ENCODE measurements at places on chromosomes 2 and 18.

- no peak for DNase-seq
Measured at GRCh38 chr2:173164396-173164795, 88.8 kb downstream of the MAP3K20 start.

GRCh38 chr2:56217106-56217505 is 33.3 kb downstream of the CCDC85A start:
- no peak for DNase-seq

DNA sequence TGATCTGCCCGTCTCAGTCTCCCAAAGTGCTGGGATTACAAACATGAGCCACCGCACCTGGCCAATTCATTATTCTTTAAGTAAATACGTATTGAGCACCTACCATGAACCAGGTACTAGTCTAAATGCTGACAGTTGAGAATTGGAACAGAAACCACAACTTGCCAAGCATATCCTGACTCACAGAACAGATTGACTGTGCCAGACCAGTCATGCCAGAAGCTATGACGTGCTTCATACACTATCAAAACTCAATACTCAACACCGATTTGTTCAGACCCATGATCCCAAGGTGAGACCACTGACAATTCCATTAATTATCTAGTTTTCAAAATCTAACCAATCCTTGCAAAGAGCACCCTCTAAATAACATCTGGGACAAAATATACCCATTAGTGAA is 148.6 kb downstream of the B3GNT2 start:
- DNase-seq, result no peak

GRCh38 chr18:7333025-7333562 is 102.2 kb downstream of the LRRC30 start:
- no peak for DNase-seq

- DNase-seq, result no peak
Measured at GRCh38 chr18:9469685-9470084, 5.6 kb upstream of the RALBP1 start.

- DNase-seq, result no peak
Measured at GRCh38 chr2:128166746-128167353, 75.8 kb downstream of the UGGT1 start.

GRCh38 chr2:101440127-101440738 is 34.7 kb downstream of the RFX8 start:
- DNase-seq, result no peak

GRCh38 chr2:240626531-240627300 is 1.4 kb downstream of the GPR35 start:
- no peak for DNase-seq

- DNase-seq, result no peak
Measured at GRCh38 chr18:8766559-8767293, 61.4 kb downstream of the MTCL1 start.

- DNase-seq, result no peak
Measured at GRCh38 chr2:107669335-107669734, 157.4 kb upstream of the RGPD4 start.

DNA sequence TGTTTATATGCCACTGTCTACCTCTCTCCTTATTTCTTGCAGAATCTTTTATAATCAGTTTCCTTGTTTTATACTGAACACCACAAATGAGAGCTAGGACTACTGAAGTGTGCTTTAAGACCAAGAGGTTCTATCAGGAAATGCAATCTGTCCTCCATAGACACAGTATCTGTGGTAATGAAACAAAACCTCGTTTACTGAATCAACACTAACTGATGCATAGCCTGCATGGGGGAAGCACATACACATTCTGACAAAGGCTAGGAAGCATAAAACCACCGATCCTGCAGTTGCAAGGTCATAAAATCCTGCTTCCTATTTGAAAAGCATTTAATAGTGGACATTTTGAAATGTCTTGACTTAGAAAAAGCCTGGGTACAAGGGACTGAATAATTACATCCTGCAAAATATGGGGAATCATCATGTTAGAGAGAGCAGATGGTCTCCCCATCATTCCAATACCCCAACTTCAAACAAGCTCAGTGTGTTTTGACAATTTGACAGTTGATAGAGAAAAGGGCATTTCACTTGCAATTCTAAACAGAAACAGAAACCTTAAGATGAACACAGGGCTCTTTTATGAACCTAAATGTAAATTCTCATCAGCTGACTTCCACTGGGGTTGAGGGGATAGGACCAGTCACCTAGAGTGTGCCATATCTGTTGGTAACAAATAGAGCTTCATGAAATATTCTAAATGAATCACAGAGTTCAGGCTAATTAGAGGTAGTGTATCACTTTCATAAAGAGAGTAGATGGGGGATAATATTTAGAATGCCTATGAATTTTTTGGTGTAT is 1845.6 kb upstream of the PIK3C3 start:
- no peak for DNase-seq

DNA sequence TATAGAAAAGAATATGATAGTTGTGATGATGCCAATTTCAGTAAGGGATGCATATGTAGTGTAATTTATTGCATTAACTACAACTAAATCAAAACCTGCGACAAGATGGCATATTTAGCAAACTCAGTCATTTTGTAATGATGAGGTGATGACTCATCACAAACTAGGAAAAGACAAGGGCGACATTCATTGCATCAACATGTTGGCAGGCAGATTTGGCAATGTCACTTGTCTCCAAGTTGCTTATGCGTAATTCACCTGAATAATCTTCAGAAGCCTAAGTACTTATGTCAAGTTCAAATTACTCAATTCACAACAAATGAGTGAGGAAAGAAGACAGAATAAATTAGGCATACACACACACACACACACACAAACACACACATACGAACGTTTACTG is 273.2 kb upstream of the RGPD4 start:
- no peak for DNase-seq

DNA sequence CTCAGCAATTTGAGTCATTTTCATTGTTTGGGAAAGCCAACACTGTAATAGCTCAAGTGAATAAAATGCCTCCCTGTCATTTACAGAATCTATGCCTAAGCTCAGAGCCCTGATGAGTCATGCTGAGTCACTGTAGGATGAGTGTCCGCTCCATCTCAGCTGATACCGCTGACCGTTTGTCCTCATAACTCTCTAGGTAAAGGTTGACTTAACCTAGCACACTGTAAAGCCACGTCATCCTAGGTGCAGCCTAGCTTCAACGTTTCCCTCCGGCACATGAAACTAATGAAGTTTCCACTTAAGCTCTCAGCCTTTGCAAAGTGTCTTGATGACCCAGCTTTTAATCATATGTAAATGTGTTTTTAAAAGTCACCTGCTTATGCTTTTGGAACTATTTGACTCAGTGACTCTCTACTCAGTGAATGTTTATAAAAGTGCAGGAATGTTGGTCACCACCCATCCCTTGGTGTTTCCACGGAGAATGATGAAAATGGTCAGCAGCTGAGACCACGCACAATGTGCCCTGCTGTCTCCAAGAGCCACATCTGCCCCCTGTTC is 154.0 kb downstream of the PMAIP1 start:
- DNase-seq, result no peak

GRCh38 chr2:108910541-108911396 is 78.3 kb downstream of the EDAR start:
- no peak for DNase-seq

DNA sequence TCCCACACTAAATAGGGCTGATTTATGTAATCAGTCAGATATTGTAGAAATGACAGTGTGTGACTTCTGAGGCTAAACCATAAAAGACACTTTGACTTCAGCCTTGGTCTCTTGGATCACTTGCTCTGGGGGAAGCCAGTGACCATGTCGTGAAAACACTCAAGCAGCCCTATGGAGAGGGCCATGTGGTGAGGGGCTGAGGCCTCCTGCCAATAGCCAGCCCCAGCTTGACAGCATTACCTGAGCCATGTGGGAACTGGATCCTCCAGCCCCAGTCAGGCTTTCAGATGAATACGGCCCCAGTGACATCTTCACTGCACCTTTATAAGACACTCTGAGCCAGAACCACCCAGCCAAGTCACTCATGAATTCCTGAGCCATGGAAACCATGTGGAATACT is 20.8 kb downstream of the TNS1 start:
- no peak for DNase-seq

DNA sequence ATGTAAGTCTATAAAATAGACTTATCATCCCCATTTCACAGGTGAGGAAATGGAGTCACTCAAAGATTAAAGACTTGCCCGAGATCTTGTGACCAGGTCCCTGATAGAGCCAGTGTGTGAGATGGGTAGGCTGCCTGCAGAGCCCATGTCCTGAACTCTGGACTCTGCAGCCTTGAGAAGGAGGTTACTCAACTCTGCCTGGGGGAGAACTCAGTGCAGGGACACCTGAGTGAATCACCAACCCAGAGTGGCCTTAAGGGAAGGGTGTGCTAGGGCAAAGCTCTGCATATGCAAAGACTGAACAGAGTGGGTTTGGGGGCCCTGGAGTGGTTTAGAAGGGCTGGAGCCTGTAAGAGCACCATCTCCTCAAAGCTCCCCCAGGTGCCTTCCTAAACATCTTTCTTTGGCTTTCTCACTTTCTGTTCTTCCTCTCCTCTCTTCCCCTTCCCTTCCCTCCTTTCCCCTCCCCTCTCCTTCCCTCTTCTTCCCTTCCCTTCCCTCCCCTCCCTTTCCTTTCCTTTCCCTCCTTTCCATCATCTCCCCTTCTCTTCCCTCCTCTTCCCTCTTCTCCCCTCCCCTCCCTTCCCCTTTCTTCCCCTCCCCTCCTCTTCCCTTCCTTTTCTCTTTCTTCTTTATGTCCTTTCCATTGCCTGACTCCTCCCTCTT is 67.6 kb downstream of the CELF4 start:
- DNase-seq, result no peak

DNA sequence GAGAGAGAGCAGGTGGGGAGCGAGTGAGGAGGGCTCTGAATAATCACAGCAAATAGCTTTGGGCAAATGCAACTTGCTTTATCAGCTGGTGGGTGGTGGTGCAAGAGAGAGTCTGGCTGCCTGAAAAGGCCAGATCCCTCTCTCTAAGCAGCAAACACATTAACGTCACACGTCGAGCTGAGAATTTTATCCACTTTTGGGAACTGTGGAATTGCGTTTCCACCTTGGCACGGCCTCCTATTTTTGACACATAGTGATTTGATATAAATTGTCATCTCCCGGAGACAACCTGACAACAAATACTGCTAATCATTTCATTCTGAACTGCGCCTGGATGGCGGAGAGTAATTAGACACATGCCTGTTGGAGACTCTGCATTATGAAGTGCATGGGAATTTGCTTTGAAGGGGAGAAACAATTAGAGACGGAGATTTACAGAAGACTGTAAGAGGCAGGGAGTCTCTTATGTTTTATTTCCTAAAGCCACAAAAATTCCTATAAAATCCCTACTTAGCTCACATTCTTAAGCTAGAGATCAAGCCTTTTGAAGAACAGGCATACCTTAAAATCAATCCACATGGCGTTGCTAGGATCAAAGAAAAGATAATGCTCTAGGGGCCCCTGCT is 634.1 kb downstream of the TDRD15 start:
- DNase-seq, result no peak

DNA sequence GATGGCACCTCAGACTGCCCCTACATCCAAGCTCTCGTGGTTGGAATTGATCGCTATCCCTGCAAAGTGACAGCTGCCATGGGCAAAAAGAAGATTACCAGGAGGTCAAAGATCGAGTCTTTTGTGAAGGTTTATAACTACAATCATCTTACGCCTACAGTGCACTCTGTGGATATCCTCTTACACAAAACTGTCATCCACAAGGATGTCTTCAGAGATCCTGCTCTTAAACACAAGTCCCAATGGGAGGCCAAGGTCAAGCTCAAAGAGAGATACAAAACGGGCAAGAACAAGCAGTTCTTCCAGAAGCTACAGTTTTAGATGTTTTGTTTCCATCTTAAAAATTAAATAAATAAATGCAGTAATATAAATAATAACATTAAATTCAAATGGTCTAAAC is 45.4 kb downstream of the INO80D start:
- no peak for DNase-seq

- no peak for DNase-seq
Measured at GRCh38 chr18:76992226-76993084, 140.1 kb downstream of the MBP start.

DNA sequence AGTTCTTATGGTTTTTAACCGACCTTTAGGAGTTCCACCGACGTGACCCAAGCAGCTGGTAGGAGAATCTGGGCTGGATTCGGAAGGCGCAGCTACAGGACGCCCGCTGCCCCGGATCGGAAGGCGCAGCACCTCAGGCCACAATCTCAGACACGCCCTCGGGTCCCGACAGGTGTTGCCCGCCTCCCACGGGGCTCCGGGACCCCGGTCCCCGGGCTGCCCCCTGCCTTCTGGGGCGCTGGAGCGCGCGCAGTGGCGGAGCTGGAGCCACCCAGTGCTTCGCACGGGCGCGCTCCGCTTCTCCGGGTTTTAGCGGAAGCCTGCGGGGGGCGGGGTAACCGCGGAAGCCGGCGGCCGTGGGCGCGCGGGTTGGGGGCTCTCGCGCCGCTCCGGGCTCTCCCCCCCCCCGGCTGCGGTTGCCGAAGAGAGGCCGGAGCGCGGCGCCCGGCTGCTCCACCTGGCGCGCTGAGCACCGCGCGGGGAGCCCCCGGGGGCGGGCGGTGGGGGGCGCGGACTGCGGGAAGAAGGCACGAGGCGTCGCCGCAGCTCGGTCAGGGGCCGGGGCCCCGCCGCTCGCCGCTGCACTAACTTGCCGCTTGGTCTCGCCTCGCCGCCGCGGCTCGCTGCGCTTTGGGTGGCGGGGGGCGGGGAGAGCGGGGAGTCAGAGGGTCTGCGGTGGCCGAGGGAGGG is 718.8 kb downstream of the DPP10 start:
- peak; percentile 41 for DNase-seq

GRCh38 chr2:179898873-179899272 is 37.5 kb upstream of the ZNF385B start:
- DNase-seq, result no peak

DNA sequence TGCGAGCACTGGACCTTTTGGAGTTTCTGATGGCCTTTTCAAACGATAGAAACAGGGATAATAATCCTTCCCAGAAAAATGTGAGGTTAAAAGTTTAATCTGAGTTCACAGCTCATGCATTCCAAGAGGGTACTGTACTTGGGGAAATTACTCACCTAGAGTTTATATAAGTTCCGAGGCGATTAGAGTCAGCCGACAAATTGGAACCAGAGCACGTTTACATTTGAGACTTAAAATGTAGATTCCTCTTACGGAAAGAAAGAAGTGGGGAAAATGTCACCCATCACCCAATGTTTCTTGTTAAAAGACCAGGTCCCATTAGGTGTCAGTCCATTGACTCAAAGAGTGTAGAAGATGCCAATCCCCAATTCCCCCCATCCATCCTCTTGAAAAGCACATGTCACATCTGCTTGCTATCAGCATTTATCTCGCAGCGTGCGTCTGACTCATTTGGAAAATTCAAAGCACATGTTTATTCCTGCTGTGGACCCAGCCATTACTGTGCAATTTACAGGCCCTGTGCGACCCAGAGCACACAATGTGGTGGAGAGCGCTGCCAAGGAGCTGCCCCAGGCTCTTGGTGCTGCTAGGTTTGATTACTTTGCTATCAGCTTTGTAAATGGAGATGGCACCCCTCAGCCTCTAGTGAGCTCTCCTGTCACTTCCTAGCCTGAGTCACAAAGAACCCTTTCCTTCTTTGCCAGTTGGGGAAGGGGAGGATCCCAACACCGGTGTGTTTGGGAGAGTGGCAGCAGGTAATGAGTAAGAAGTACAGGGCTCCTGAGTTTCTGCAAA is 104.8 kb downstream of the COLEC12 start:
- no peak for DNase-seq

Measured in NCI-H187 (cell line).